ENCODE measurements at places on chromosomes 13 and 19.

GRCh38 chr19:51564791-51565190 is 6.3 kb upstream of the ZNF175 start:
- no peak for DNase-seq

- DNase-seq, result no peak
Observed at GRCh38 chr13:30074431-30074830, 224.0 kb upstream of the UBL3 start.

DNA sequence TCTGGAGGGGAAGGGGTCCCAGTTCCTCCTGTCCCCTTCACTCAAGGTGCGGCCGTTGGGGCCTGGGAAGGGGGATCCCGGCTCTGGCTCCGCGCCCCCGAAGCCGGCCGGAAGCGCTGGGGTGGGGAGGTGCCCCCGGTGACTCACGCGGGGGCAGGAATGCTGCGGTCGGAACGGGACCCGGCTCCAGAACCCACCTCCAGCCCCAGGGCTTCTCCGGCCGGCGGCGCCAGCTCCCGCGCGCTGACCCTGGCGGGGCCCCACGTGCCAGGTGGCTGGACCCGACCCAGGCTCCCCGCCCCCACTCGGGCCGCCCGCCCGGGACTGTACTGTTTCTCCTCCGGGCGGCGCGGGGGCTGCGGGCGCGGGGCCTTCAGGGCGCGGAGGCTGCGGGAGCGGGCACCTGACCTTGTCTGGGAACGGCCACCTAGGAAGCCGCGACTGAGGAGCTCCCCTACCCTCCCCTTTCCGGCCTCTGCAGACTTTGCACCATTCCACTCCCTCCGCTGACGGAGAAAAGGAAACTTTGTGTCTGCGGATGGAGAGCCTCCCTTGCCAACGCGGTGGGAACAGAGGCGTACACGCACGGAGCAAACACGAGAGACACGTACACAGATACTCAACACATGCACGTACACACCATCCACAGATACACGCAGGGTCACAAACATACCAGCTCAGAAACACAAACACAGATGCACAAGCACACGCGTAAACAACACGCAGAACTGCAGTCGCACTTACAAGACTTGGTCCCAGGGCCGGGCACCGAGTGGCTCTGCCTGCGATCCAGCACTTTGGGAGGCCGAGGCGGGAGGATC is 7.2 kb downstream of the AXL start:
- DNase-seq, result no peak

DNA sequence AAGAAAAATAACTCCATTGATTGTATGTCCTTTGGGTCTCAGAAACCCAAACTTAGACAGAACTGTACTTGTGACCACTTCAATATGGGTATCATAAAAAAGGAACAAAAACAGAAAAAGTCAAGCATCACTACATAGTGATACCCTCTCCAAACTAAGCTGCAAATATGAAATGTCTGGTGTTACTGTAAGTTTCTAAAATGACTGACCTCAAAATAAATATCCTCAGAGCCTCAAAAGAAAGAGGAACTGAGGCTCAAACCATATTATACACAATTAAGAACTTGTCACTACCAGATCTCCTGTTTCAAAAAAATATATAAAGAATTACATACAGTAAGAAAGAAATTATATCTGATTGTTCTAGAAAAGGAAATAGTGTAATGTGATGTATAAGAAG is 787.9 kb upstream of the KLHL1 start:
- no peak for DNase-seq

GRCh38 chr19:39953915-39954314 is 17.1 kb upstream of the PSMC4 start:
- no peak for DNase-seq

DNA sequence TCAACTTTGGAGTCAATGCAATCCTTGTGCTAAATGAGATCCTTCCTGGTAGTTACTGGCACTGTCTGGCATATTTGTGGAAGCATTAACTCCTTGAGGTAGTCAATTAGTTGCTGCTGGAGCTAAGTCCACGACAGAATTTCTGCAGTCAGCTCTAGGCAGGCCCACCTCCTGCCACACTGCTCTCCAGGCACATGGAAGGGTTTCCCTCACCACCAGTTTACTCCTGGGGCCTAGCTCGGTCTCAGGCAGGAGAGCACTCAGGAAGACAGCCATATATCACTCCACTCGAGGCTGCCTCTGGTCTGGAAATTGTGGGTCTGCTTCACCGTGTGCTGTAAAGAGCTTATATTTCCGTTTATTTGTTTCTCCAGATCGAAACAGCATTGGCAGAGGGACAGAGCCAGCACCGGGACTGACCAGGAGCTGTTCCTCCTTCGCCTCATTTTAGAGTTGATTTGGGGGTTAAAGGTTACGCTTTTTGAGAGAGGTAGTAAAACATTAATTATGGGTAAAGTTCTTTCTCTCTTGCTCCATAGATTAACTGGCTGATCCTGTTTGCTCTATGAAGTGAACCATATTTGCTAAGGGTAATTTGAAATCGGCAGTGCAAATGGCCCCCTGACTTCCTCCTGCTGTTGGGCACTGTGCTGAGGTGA is 20.6 kb upstream of the GTF3A start:
- DNase-seq, result no peak

GRCh38 chr13:49536144-49536873 is 40.6 kb downstream of the PHF11 start:
- no peak for DNase-seq

DNA sequence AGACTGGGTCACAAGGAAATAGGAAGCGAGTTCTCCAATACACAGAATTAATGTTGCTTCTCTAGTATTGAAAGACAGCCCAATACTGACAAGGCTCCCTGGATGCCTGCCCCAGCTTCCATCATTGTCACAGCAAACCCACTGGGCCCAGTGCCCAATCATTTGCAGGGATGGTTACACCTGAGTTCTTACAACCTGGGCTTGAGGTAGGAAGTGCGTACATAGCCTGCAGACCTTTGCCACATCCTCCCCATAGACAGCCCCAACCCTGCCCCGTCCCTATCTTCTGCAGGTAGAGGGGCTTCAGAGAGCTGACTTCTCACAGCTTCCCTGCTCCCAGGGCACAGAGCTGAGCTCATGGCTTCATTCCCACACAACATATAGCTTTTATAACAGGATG is 108.1 kb upstream of the UBL3 start:
- DNase-seq, result no peak

- DNase-seq, result no peak
Observed at GRCh38 chr19:5345895-5346386, 5.3 kb upstream of the PTPRS start.

DNA sequence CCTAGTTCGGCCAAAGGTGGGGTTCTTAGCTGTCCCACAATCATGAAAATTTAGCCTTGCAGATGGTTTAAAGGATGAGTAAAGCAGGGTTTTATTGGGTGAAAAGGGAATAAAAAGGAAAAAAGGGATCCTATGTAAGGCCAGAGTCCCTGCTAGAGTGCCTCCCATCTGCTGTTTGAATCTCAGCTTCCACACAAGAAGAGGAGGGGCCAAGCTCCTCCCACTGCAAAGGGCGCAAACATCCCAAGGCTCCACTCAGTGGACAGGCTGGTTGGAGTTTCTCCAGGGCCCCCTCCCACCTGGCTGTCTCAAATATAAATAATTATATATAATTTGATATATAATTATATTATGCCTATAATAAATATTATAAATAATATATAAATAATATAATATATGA is 1272.1 kb upstream of the PCDH20 start:
- DNase-seq, result no peak
